ENCODE measurements at places on chromosomes 1 and 21. TPM values are rescaled to one million over a fixed set of nuclear protein-coding genes. Genes with fewer than 3 reads are reported as not detected.

- peaks cover 16% of the 10 kb centered on the region for H3K4me1 ChIP-seq
- no peak overlapping the region for H3K4me3 ChIP-seq
- H3K36me3 ChIP-seq = no peaks in the 10 kb centered on the region
- peak overlapping the region; percentile 27 for H3K27ac ChIP-seq
These were observed 37.5 kb downstream of the ELAPOR1 start for GRCh38 chr1:109151146-109151990.

- H3K27ac ChIP-seq = no peak overlapping the region
- H3K36me3 ChIP-seq = peaks cover 2% of the 10 kb centered on the region
- H3K27me3 ChIP-seq = no peaks in the 10 kb centered on the region
- DNase-seq = no peak
- H3K4me1 ChIP-seq = peaks cover 7% of the 10 kb centered on the region
These were observed 10.2 kb downstream of the SLC45A3 start for GRCh38 chr1:205670150-205670446.

- no peaks in the 10 kb centered on the region for H3K4me1 ChIP-seq
- no peak for DNase-seq
- no peaks in the 10 kb centered on the region for H3K36me3 ChIP-seq
- H3K4me3 ChIP-seq = no peak overlapping the region
- no peaks in the 10 kb centered on the region for H3K27me3 ChIP-seq
These were observed 14.1 kb upstream of the TNR start for GRCh38 chr1:175757381-175758015.

GRCh38 chr1:10179406-10180091 is 30.8 kb upstream of the KIF1B start:
- no peaks in the 10 kb centered on the region for H3K27me3 ChIP-seq
- H3K27ac ChIP-seq = no peak overlapping the region
- H3K36me3 ChIP-seq = peaks cover 22% of the 10 kb centered on the region
- H3K4me3 ChIP-seq = no peak overlapping the region

The COL8A2 gene
- 10.8 TPM for total RNA-seq
